Mononuclear cell (primary cell): ENCODE measurements at places on chromosomes 5 and 9. TPM values are rescaled to one million over a fixed set of nuclear protein-coding genes. Genes with fewer than 3 reads are reported as not detected.

DBH gene
- total RNA-seq = 0.10 TPM

BARHL1 gene
- total RNA-seq = not detected

OR1J1 gene
- not detected for total RNA-seq

SPINK6 gene
- not detected for total RNA-seq

PRELID2 gene
- total RNA-seq = 1.7 TPM

KIF24 gene
- 0.21 TPM for total RNA-seq

OLFML2A gene
- 0.31 TPM for total RNA-seq

STK10 gene
- total RNA-seq = 134 TPM

AGXT2 gene
- not detected for total RNA-seq

TERT gene
- under 0.01 TPM for total RNA-seq

DND1 gene
- 0.31 TPM for total RNA-seq

SPATA9 gene
- total RNA-seq = not detected

MELK gene
- total RNA-seq = 0.94 TPM

GARIN3 gene
- total RNA-seq = not detected
